CD4-positive, alpha-beta memory T cell (primary cell): ENCODE measurements at places on chromosomes 2 and 18. TPM values are rescaled to one million over a fixed set of nuclear protein-coding genes. Genes with fewer than 3 reads are reported as not detected.
A peak's percentile ranks its signal among the peaks of the same experiment; 100 is the strongest.

SAG gene
- not detected for polyA plus RNA-seq

CNPPD1 gene
- 76.5 TPM for polyA plus RNA-seq

GCG gene
- polyA plus RNA-seq: not detected

TGFA gene
- 0.46 TPM for polyA plus RNA-seq

ACADL gene
- polyA plus RNA-seq: not detected

PNPT1 gene
- polyA plus RNA-seq: 28.2 TPM

POTEJ gene
- polyA plus RNA-seq: not detected

- no peak for DNase-seq
Observed at GRCh38 chr2:98355881-98356280, 9.6 kb downstream of the CNGA3 start.

- no peak for DNase-seq
Observed at GRCh38 chr2:118498943-118499342, 348.5 kb downstream of the EN1 start.

DNA sequence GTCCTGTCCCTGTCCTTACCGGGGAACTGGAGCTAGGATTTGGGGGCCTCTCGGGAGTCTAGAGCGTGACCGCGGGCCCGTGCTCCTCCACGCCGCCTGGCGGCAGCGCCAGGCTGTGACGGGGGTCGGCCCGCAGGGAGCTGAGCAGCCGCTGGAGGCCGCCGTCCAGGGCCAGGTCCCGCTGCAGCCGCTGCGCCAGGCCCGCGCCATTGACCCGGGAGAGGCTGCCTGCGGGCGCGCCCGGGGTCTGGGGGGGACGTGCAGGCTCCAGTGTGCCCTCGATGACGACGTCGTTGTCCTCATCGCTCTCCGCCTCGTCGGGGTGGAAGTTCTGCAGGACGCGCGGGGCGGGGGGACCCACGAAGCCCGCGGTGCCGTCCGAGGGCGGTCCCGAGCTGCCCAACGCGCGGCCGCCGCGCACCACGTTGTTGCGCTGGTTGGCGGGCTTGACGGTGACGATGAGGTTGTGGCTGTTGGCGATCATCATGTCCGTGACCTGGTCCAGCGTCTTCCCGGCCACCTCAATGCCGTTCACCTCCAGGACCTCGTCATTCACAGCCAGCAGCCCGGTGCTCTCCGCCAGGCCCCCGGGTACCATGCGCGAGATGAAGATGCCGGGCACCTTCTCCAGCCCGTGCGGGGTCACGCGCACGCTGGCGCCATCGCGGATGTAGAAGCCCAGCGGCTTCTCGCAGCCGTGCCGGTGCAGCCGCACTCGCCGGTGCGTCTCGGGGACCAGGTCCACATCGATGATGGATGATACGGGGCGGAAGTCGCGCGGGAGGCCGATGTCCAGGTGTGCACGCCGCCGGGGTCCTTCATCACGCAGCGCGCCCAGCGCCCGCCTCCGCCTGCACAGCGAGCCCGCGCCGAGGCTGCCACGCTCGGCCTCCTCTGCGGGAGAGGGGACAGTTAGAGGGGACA, 50.9 kb downstream of the ADNP2 start:
- DNase-seq: no peak

- DNase-seq: no peak
Observed at GRCh38 chr2:80293039-80293438, 11.5 kb downstream of the LRRTM1 start.

DNA sequence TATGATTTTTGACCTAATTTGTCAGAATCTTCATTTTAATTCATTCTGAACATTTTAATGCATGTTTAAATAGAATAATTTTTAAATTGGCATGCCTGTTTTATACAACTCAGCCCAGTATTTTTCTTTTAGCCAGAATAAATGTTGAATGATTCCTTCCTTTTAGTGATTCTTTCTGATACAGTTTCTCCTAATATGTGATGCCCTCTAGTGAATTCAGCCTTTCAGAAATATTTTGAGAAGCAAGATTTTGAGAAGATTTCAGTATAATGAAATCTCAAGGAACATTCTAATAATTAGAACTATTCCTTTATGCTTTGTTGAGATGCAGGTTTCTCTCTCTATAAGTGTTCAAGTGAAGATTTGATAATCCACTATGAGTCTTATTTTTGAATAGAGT, 28.5 kb downstream of the LCLAT1 start:
- DNase-seq: peak; percentile 1

GRCh38 chr2:118493213-118493612, 354.2 kb downstream of the EN1 start:
- DNase-seq: no peak

DNA sequence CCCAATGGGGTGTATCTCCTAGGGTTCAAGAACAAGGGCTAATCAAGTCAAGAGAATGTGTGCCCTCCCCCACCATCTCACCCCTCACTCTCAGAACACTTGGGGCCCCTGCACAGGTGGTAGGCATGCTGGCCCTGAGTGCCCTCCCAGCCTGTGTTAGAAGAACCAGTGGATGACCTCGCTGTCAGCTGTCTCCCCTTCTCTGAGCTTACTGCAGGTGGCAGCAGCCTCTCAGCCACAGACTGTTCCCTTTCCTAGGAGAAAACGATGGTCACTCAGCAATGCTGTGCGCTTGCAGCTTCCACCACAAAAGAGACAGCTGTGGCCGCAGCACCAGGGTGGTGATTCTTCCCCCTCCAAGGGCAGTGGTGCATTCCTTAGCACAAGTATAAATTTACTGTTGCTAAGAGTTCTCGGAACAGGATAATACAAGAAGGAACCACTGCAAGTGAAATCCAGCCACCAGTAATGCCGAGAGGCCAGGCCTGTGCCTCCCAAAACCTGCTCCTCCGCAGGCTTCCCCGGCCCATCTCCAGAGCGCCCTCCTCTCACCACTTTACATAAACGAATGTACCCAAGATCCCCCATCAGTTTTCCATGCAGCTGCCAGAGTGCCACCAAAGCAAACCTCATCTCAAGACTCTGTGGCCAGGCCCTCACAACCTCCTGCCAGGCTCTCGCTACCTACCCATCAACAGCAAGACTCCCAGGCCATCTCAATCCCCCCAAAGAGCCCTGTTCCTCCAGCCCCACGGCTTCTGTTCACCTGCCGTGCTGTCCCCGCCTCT, 935 bp upstream of the RAMP1 start:
- peak; percentile 42 for DNase-seq

GRCh38 chr2:102848366-102848839, 86.6 kb downstream of the TMEM182 start:
- DNase-seq: no peak

GRCh38 chr2:188808947-188809355, 165.2 kb upstream of the COL3A1 start:
- no peak for DNase-seq

DNA sequence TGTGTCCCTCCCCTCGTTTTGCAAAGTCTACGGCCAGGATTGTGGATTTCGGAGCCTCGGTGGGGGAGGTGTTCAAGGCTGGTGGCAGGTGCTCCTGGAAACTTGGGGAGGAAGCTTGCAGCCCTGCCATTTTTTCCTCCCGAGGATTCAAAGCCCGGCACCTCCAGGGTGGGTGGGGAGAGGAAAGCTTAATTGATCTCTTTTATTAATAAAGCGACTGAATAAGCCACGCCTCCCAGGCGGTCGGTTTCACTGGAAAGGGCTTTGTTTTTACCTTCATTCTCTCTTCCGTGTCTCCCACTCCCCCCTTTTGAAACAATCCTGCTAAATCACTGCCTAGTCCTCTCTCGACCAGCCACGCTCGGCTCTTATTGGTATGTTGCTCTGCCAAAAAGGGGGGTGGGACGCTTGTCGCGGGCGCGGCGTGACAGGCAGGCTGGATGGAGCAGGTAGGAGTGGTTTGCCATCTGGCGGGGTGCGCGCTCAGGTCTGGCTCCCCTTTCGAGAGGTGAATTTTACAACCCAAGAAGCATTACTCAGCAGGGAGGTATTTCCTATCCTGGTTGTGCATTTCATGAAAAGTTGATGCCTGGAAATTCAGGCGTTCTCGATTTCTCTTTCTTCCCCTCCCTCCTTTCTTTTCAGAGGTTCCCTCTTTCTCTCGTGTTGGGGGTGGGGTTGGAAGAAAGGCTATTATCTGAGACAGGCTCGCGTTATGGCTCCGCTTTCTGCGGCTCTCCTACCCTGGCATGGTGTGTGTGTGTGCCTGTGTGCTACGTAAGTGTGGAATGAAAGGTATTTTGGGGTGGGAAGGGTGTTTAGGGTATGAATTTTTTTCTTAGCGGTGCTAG, 1.4 kb downstream of the NEDD4L start:
- DNase-seq: peak; percentile 24

GRCh38 chr2:17148407-17149145, 369.7 kb downstream of the RAD51AP2 start:
- no peak for DNase-seq

DNA sequence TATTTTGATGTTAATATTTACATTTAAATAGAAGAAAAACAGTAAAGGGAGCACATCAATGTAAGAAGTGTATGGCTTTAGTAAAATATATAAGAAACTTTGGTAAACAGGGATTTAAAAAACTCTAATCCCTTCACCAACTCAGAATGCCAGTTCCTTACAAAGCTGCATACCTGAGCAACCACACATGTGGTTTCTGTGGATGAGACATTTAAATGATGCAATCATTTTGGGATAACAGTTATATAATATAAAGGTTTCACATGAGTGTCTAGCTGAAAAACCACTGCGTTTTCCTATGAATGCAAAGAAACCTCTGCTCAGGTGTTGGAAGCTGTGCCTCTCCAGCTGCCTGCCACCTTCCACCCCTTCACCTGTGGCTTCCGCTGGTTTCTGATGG, 209.1 kb upstream of the REV1 start:
- DNase-seq: no peak

DNA sequence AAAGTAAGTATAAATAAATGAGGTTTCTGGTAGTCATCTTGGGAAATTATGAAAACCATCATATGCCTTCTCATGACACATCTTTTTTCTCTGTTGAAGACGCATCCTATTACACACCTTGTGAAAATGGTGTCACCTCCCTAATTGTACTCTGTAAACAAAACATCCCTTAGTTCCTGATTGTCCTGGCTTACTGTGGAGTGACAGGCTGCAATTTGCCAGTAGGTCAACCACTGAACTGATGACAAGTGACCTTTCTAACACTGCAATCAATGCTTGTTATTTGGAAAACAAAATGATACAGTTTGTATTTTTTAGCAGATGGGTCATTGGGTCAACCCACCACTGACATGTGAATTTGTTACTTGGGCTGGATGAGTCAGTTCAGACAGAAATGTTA, 219.5 kb downstream of the PTPRM start:
- no peak for DNase-seq

DNA sequence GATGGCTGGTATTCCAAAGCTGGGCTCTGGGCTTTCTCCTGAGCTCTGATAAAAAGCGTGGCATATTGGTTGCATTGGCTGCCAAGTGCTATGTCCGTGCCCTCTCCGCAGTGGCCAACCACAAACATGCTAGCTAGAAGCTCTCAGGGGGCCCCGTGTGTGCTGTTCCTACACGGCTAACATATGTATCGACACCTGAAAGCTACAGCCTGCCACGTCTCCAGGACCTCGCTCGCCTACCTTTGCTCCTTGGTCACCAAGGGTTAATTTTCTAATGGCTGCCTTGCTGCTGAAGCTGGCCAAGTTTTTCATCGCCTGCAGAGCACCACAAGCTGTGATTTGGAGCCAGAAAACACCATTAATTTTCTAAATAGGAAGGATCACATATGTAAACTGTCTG, 888.4 kb downstream of the BCL11A start:
- no peak for DNase-seq

- no peak for DNase-seq
Observed at GRCh38 chr2:31328026-31328425, 86.5 kb downstream of the XDH start.

DNA sequence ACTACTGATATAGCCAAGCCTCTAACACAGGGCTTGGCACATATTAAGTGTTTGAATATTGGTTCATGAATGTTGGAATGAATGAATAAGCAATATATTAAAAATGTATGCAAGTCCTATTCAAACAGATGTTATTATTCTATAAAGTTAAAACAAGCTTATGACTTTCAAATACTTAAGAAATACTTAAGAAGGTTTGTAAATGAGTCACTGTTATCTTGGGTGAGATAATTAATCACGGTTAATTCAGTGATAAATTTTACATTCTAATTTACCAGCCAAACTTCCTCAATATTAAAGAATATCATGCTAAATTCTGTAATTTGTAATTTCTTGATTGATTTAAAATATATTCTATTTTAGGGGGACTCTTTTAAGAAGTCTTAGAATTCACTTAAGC, 74.8 kb downstream of the RBMS1 start:
- no peak for DNase-seq

GRCh38 chr2:178999476-178999875, 50.5 kb downstream of the CCDC141 start:
- no peak for DNase-seq
